Stimulated activated CD4-positive, alpha-beta T cell treated with anti-CD3 and anti-CD28 coated beads, Interleukin-2, amount 100 ng/mL, for 24 hours (primary cell): ENCODE measurements at places on chromosomes 6 and 20.

- no peak for DNase-seq
Observed at GRCh38 chr20:40462566-40462965, 226.5 kb downstream of the MAFB start.

DNA sequence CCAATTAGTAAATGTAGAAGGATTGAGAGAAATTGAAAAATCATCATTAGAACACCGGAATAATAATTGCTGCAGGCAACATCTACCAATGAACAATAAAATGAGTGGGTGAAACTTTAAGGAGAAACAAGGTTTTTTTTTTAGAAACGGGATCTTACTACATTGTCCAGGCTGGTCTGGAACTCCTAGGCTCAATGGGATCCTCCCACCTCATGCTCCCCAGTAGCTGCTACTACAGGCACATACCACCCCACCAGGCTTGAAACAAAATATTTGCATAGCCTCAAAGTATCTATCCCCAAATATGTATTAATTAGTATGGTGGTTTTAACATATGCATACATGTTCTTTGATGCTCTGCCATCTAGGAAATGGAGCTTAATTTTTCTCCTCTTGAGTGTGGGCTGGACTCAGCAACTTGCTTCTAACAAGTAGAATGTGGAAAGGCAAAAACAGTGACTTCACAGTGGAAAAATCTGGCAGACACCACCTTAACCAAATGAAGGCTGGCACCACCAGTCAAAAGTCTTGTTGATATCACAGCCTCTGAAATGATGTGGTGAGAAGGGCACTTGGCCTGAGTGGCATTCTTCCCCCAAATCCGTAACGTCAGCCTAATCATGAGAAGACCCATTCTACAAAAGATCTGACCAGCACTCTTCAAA is 12.1 kb downstream of the NRSN2 start:
- no peak for DNase-seq

DNA sequence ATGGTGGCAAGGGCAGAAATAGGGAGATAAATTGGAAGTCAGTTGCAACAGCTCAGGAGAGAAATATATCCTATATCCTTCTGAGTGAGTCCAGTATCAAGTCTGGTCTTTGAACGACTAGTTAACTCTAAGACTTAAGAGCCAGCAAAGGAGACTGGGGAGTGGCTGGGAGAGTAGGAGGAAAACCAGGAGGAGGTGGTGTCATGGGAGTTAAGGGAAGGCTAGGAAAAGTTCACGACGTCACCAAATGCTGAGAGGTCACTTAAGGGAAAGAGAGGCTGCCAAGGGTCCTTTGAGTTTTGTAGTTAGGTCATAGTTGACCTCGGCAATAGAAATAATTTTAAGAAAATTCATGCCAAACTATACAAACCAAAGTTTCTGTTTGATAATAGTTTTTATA is 25.1 kb downstream of the ACOT13 start:
- DNase-seq = no peak

- DNase-seq = no peak
Observed at GRCh38 chr20:5069141-5069806, 50.5 kb downstream of the PCNA start.

DNA sequence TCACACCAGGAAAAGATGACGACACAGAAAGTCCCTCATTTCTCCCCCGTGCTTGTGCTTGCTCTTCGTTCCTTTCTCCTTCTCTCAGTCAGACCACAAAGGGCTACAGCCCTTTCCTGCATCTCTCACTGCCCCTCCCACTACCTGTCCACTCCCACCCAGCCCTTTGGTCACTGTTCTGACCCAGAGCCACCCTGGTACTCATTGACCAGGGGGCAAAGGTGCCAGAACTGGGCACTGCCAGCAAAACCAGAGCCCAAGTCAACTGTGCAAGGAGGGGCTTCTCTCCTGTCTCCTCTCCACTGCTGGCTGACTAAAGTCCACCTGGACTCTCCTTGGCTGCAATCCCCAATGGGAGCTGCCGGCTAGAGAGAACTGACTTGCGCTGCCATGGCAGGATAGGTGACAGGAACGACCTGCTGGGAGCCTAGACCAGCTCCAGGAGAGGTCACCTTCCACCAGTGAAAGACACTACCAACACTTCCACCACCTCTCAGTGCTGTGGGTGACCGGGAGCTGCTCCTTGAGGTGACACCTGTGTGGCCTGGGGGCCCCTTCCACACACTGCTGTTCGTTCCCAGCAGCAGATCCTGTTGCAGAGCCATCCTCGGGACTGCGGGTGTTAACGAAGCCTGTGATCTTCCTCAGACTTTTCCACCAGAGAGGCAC is 32.8 kb downstream of the KCNK17 start:
- no peak for DNase-seq
